ENCODE measurements at places on chromosomes 11 and 22.
A peak's percentile ranks its signal among the peaks of the same experiment; 100 is the strongest.

- peak; percentile 41 for DNase-seq
These were observed 43.4 kb upstream of the RAB1B start for GRCh38 chr11:66225066-66225465.

- no peak for DNase-seq
These were observed 346.4 kb upstream of the MTNR1B start for GRCh38 chr11:92623055-92623454.

- no peak for DNase-seq
These were observed 119.4 kb downstream of the MED15 start for GRCh38 chr22:20626811-20627210.

- no peak for DNase-seq
These were observed 7.8 kb upstream of the BMAL1 start for GRCh38 chr11:13269775-13270174.

GRCh38 chr11:32858731-32859130, 29.0 kb downstream of the PRRG4 start:
- DNase-seq: no peak

GRCh38 chr22:43152357-43153071, 1.2 kb downstream of the TSPO start:
- no peak for DNase-seq

GRCh38 chr11:64809781-64810241, 540 bp downstream of the MEN1 start:
- no peak for DNase-seq

GRCh38 chr11:121460941-121461514, 8.3 kb upstream of the SORL1-AS1 start:
- DNase-seq: no peak

- DNase-seq: no peak
These were observed 4.0 kb downstream of the CASTOR1 start for GRCh38 chr22:30285176-30285845.

GRCh38 chr11:5626196-5626595, 1.4 kb downstream of the TRIM34 start:
- DNase-seq: no peak

DNA sequence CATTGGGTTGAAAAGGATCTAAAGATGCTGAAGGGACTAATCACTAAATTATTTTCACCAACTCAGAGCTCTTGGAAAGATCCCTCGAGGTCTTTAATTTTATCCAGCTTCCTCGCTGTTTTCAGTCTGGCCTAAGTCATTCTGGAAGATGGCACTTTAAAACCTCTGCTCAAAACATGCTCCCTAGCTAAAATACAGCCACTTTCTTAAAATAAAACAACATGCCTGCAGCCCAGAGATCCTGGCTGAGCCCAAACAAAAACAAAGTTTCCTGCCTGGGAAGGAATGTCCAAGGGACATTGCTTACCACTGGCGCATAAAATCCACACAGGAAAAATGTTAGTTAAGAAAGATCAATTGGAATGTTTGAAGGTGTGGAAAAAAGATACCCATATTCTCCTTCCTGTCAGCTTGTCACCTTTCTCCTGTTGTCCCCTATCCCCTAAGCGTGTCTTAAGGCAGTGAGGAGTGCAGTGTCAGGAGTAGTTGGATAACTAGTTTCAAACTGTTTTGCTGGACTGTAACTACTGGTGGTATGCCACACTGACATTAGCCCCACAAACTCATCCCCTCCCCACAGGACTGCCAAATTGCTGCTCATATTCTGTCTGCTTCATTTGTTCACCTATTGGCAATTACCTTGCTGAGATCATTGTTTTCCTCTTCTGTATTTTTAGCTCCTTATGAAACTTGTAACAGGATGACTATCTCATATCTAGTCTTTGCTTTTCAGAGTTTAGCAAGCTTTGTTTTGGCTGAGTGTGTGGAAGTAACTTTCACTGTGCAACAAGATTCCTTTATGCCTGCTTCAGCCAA, 108.3 kb upstream of the SESN3 start:
- no peak for DNase-seq

- no peak for DNase-seq
These were observed 13.0 kb downstream of the CLPB start for GRCh38 chr11:72421351-72421750.

DNA sequence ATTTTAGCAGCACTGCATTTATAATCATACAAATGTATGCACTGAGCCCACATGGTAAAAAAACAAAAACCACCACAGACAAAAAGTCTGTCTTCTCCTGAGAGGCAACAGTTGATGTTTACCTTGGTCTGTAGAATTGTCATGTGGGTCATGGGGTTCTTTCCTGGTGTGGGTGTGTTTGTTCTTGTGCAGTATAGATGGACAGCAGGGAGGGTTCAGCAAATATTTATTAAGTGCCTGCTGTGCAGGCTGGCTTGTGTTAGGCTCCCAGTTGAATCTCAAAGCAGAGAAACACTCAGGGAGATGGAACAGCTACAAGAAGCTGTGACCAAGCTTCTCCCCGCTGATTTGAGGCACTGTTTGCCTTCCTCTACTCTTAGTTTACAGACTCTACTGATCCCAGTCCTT, 82.2 kb downstream of the PISD start:
- DNase-seq: no peak

DNA sequence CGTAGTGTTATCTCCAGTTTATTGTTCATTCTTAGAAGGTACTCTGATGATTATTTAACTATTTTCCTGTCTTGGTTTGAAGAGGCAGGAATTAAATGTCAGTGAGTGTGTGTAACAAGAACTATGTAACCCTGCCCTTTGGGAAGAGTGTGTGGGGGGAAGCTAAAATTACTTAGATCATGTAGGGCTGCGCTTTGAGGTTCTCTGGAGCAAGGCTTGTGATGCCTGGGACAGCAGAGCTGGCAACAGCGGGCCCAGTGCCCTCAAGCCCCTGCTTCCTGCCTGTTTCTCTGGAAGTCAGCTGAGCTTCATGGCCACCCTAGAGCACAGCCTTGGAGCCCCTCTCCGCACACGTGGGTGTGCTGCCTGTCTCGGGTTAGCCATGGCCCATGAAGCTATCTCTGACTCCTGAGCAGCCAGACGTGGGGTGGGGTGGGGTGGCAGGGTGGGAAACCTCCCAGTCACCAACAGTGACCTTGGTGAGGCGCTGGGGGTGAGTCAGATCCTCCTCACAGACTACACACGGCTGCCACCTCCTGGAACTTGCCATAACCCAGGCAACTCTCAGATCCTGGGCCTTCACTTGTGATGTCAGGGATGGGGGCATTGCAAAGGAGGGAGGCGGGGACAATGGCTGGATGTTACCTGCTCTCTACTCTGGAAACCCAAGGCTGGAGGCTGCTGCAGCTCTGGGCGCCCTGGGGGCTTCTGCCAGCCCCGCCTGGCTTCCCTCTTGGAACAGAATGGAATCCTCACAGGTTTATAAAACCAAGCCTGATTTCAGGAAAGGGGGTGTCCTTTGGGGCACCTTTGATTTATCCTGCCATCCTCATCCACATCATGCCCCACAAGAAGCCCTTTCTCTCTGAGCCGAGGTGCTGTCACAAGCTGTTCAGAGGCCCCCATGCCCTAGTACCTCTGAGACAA, 88.6 kb downstream of the SNX19 start:
- peak; percentile 70 for DNase-seq

GRCh38 chr11:27996066-27996465, 111.9 kb downstream of the KIF18A start:
- DNase-seq: no peak

GRCh38 chr11:16841481-16841880, 103.0 kb downstream of the C11orf58 start:
- DNase-seq: no peak

DNA sequence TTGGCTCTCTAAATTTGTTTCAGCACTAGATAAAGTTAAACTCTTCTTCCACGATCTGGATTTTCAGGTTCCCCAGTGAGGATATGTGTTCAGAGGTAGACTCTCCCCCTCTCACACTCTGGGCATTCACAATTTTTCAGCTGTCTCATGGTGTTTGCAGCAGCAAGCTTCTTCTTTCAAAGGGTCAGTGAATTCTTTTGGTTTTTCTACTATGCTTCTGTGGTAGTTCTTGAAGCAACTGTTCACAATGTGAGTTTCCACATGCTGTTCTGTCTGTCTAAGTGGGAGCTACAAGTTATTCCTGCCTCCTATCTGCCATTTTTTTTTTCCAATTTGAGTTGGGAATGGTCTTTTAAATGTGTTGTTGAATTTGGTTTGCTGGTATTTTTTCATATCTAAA, 25.4 kb downstream of the CNTF start:
- no peak for DNase-seq

DNA sequence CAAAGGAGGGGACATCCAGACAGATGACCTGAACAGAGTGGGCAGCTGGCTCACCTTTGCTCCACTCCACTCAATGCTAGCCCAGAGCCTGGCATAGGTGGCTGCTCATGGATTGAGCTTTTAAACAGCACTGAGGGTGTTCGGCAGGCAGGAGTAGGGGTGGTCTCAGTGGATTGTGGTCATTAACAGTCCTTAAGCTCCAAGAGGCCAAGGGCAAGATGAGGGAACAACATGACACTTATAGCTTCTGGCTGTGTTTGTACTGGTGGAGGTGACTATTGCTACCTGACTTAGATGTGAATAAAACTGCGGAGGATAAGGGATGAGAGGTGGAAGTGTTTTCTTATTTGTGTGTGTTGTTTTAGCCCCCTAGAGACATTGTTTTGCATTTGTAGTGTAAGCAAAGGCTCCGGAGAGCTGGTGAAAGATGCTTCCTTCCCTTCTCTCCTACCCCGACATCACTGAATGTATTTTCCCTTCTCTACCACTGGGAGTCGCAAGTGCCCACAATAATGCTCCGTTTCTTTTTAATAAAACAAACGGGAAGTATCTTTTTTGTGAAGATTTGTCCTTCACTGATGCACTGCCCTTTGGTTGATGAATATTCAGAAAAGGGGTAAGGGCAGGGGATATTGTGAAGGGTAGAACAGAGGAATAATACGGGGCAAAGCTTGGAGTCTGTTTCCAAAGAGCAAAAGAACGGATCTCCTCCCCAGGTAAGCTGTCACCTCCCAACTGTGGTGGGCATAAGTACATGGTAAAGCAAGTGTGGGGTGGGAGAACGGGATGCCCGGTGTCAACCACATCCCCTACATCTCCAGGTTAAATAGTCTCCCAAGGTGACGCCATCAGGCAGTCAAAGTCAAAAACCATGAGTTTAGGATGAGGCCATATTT, 27.5 kb upstream of the MTNR1B start:
- DNase-seq: no peak

DNA sequence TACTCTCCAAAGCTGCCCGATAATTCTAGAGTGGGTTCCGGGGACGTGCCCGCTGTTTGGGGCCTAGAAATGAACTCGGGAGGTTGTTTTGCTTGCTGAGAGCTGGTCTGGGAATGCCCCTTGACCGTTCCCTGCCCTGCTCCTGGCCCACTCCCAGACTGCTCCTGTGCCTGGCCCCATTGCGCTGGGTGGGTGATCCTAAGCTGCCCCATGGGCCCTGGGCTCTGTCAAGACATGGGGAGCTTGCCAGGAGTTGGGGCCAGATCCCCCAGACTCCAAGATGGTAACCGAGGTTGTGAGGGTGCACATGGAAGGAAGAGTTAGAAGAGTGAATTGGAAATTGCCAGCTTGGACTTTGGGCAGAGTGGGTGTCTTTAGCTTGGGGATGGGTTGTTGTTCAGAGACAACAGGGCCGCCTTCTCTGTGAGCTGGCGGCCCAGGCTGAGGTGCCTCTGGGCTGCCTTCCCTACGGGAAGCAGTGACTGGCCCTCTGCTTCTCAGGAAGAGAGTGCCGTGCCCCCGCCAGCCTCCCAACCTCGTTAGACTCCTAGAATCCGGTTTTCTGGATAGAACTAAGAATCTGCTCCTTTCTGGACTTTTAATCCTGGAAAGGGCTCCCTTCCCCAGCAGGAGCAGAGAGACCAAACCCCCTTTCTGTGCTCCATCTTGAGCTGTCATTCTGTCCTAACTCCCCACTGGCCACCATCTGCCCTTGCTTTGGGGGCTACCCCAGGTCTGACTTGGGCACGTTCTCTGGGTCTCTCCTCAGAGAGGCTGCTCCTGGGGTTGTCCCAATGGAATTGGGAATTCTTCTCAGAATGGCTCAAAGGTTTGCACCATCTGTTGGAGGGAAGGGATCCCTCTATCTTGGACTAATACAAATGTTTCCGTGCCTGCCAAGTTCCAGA, 1.8 kb downstream of the ST3GAL4 start:
- no peak for DNase-seq

DNA sequence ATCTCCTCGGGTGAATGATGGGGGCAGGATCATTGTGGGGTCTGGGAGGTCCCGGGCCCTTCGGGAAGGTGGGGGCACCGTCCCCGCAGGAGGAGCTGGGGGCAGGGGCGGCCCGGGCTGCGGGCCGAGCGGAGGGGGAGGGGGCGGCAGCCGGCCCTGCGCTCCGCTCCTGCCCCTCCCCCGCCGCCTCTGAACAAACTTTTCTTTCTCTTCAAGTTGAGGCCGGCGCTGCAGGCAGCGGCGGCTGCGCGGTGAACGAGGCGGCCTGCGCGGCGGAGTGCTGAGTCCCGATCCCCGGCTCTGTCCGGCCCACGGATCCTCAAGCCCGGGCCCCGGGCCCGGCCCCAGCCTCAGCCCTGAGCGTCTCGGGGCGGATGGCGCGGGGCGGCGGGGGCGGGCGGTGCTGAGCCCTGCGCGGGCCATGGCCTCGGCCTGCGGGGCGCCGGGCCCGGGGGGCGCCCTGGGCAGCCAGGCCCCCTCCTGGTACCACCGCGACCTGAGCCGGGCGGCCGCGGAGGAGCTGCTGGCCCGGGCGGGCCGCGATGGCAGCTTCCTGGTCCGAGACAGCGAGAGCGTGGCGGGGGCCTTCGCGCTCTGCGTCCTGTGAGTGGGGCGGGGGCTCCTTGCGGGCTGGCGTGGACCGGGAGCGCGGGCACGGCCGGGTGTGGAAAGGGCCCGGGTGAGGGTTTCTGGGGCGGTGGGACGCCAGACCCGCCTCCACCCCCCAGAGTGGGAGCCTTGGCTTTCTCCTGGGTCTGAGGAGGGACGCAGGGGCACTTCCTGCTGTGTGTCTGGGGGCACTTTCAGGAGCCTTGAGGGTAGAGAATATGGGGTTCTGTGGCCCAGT, at the start of gene INPPL1:
TSS of gene INPPL1 (plus strand) at position 204 of the 847 bp plus-strand sequence. CDS start at position 422, 218 bp downstream.
- peak; percentile 24 for DNase-seq

DNA sequence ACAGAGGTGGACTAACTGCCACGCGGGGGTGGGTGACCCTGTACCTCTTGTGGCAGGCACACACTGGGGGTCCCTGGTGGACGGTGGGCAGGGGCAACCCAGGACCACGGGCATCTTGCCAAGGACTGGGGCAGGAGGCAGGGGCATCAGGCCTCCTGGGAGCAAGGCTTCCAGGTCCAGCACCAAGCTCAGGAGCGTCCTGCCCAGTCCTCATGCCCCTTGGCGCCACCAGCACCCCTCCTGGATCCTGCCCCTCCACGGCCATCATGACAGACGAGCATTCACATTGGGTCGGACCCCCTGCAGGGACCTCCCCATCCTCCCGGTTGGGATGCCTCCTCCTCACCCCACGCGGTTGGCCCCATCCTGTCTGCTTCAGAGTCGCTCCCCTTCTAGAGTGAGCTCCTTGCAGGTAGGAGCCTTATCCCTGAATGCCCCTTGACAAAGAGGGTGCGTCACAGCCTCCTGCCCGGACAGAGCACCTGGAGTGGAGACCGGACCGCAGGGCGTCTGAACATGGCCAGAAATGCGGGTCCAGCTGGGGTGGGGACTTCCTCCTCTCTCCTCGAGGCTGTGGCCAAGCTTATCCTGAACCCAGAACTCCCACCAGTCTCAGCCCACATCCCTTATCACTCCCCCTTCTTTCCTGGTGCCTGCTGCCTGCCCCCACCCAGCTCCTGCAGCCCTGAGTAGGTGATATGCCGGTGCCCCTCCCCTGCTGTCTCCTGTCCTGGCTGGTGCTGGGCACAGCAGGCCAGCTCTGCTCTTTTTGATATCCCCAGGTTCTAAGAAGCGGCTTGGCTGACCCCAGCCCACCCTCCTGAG, 40.3 kb downstream of the IGF2 start:
- DNase-seq: no peak
